ENCODE measurements at places on chromosomes 6 and 20. TPM values are rescaled to one million over a fixed set of nuclear protein-coding genes. Genes with fewer than 3 reads are reported as not detected.

- ATAC-seq, result no peak
Observed at GRCh38 chr6:45155341-45155894, 172.7 kb upstream of the RUNX2 start.

COL19A1 gene
- total RNA-seq, result 0.48 TPM

GNMT gene
- total RNA-seq, result 0.30 TPM

QKI gene
- 41.3 TPM for total RNA-seq

RIPPLY2 gene
- total RNA-seq, result not detected

GRCh38 chr6:129292836-129293235 lies 409.9 kb downstream of the LAMA2 start:
- no peak for ATAC-seq

- no peak for ATAC-seq
Observed at GRCh38 chr20:24840121-24840713, 108.9 kb upstream of the CST7 start.

OPRM1 gene
- not detected for total RNA-seq

GRCh38 chr6:27616328-27617045 lies 143.6 kb upstream of the ZNF184 start:
- ATAC-seq, result no peak
